ENCODE measurements at places on chromosomes 1 and 21.
A peak's percentile ranks its signal among the peaks of the same experiment; 100 is the strongest.

DNA sequence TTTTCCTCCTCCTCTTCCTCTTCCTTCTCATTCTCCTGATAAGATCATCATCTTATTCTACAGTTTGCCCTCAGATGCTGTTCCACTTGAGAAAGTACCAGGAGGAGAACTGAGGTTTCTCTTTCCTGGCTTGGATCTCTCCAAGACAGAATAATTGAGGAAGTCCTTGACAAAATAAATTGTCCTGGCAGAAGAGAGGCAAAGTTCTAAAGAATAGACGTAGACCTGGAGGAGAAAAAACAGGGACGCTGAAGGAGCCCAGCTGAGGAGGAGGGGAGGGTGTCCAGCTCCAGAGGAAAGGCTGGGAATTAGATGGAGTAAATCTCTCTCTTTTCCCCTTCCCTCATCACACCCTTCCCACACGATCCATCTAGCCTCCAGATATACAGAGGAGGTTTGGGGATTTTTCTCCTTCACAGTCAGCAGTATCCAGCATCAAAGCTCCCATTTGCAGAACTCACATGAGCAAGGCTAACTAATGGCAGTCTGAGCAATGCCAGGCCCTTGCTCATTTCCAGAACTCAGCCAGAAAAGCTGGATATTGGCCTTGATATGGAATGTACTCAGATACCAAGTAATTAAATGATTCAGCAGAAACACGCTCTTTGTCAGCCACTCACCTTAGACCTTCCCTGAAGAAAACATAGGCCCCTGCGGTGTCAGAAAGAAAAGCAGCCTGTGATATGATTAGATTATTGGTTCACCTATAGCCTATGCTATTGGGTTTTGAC, 5.1 kb upstream of the GNG12 start:
- peak; percentile 46 for DNase-seq

DNA sequence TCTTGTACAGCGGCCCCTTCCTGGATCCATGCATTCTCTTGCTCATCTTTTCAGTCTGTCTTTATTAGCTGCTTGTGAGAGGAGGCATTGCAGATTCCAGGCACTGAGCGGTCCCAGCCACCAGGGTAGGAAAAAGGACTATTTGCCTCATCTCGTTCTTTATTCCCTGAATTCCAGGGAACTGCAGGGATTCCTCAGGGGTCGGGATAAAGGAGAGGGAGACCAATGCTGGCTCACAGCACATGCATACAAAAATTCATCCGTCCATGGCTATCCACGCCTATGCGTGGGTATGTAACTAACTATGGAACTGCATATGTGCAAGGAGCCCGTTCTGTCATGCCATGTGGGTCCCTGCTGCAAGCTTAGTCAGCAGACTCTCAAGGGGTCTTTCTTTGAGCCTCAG, 879 bp upstream of the PLPPR5 start:
- no peak for DNase-seq

DNA sequence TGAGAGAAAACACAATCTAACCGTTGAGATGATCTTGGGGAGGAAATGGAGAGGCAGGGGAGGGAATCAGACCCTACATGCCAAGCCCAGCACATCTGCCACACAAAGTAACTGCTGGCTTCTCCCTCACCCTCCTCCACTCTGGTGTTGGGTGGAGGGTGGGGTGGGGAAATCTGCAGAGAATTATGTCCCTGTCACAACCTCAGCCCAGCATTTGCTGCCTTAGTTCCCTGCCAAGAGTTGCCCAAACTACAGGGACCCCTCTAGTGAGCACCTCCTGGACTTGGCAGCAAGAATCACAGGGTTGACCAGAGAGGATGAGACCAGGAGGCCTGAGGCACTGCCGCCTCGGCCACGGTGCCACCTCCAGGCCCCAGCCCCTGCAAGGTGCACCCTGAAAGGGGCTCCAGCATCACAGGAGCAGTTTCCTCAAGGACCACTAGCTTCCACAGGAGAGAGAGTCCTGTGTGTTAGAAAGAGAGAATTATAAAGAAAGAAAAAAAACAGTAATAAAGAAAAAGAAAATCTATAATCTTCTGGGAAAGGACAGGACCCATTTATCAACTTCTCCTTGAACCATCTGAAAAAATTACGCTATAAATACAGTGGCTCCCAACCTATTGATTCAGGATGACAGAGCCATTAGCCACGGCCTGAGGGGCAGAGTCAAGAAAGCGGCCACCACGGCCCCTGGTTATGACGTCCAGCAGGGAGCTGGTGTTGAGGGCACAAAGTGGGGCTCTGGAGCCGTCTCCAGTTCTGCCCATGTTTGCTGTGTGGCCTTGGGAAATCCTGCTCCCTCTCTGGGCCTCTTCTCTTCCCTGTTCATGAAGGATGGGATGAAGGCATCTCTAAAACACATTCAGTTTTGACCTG, 451.7 kb downstream of the MATN1 start:
- DNase-seq, result no peak

- DNase-seq, result peak; percentile 68
These were observed 494.0 kb downstream of the KCNT2 start for GRCh38 chr1:196114193-196114592.

All from iris pigment epithelial cell (primary cell).